ENCODE measurements at places on chromosomes 7 and 10. TPM values are rescaled to one million over a fixed set of nuclear protein-coding genes. Genes with fewer than 3 reads are reported as not detected.

SSBP1 gene
- 124 TPM for total RNA-seq

DNA sequence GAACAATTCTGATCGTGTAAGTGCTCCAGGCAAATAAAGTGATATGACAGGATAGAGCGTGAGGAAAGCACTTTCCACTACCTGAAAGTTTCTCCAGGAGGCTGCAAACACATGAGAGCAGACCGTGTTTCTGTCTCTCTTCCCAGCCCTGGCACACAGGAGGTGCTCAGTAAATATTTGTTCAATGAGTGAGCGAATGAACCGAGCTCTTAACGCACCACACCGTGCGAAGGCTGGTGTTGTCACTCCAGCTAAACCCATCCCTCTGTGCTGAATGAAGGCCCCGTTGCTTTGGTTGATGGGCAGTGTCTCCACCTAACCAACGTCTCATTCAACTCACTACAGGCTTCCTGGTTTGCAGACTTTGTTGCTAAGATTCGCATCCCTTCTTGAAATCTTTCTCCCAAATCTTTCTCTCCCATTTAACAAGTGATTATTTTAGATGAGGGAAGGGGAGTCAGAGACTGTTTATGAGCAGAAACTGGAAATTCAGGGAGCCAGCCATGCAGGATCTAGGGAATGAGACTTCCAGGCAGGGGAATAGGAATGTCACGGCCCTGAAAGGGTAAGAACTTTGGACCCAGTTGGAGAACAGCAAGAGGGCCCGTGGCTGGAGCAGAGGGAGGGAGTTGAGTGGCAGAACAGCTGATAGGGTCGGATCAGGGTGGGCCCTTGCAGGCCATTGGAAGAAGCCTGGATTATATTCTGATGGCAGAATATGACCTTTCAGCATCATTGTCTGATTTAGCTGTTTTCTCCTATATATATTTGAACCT is 282.6 kb downstream of the CAMK1D start:
- no peak for DNase-seq

- no peak for DNase-seq
Measured at GRCh38 chr7:22937946-22938345, 76.0 kb downstream of the HYCC1 start.

DNA sequence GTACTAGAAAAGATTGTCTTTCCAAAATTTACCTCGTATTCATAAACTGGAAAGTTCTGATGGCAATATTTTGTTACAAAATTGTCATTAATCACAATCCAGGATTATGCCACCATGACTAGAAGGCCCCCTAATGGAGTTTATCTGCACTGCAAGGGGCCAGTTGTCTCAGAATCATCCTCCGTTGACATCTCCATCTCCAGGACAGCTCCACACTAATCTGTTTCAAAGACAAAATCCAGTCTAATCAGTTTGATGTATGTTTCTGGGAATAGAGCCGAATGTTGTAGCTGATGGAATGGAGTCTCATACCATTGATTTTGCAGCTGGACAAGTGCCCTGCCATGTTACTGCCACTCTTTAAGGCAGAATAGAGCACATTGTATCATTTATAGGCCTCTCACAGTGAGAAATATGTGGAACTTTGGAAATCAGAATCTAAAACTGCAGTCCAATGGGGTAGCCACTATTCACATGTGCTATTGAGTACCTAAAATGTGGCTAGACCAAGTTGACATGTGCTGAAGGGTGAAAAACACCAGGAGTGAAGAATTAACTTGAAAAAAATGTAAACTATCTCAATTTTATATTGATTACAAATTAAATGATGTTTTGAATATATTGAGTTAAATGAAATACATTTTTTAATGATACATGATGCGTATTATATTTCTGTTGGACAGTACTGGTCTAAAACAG is 38.3 kb upstream of the TOMM7 start:
- no peak for DNase-seq

CPA4 gene
- total RNA-seq, result 3.8 TPM

DNA sequence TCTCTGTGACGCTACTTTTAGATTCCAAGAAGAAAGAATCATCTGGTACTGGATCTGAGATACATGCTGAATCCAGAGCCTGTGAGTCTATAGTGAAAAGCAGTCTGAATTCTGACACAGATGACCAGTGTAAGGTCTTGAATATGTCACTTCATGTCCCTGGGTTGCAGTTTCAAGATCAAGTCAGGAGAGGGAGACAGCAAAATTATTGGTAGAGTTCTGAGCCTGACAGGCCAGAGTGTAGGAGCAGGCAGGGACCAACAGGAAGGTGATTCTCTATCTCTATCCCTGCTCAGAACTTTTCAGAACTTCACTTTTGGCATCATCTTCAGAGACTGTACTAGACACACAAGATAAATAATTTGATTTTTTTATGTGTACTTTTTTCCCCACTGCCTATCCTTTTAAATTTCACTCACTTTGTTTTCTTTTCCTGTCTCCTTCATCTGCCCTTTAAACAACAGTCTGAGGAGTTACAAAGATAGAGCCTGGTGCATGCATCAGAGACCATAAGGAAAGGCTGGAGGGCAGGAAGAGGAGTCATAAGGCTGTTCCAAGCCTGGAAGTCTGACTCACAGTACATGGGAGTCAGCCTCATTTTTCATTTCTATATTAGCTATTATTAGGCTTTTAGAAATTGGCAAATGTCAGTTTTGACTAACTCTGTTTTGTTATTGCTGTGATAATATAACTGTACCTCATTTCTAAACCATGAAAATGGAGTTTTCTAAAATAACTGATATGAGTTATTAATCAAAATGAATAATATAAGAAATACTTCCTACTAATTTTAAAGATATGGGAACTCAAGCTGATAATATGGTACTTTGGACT is 120.2 kb upstream of the TMEM229A start:
- DNase-seq, result no peak

GRCh38 chr7:155681663-155682062 is 37.2 kb downstream of the RBM33 start:
- no peak for DNase-seq
